ENCODE measurements at places on chromosomes 16 and 17. TPM values are rescaled to one million over a fixed set of nuclear protein-coding genes. Genes with fewer than 3 reads are reported as not detected.

CMC2 gene
- 56.5 TPM for total RNA-seq

TP53TG3C gene
- total RNA-seq = not detected

DRG2 gene
- total RNA-seq = 42.9 TPM

SLC52A1 gene
- not detected for total RNA-seq

PRDM7 gene
- not detected for total RNA-seq
